Endothelial cell (in vitro differentiated cells): ENCODE measurements at places on chromosomes 16 and 17.

DNA sequence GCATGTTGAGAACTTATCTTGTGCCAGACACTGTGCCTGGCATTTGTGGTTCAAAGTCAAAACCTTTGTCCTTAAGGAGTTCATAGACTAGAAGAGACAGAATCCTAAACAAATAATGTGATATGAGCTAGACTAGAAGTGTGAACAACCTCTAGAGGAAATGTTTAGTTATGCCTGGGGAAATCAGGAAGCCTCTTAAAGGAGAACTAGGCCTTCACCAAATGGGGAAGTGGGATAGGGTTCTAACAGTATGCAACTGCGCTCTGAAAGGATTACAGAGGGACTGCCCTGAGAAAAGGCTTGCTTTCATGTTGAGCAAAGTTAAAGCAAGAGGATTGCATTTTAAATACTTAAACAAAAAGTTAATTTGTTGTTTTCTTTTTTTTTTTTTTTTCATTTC, 4.9 kb downstream of the RUNDC1 start:
- DNase-seq, result no peak

GRCh38 chr16:85514295-85514597, 98.9 kb upstream of the GSE1 start:
- peak; percentile 33 for DNase-seq

- no peak for DNase-seq
Observed at GRCh38 chr16:55552621-55553020, 13.9 kb upstream of the CAPNS2 start.

DNA sequence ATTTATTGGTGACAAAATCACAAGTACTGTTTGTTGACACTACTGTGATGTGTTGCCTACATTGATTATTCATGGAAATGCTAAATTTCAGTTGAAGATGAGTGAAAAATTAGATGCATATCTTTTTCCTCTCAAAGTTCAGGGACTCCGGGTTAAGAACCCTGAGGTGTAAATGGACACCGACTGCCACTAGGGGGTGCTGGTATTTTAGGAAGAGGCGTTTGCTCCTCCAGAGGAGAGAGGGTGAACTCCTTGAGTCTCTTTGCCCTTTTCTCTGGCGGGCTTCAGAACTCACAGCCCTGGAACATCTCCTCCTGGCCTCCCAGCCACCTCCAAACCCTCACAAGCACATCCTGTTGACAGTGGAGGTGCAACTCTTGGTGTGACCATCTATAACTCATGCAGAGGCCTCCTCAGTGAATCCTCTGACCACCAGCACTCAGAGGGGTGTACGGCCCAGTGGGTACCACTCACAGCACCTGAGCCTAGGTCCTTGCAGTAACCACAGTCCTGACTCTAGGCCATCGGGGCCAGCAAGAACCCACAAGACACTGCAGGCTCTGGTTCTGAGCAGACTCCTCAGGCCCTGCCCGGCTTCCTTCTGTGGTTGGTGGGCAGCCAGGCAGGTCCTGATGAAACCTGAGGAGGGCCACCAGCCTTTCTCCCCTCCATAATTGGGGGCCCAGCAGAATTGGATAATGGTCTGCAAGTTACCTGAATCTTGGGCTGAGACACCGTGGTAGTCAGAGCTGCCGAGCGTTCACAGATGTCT, 26.2 kb upstream of the PIK3R5 start:
- DNase-seq, result peak; percentile 76

GRCh38 chr17:72616447-72616846, 476.0 kb downstream of the SLC39A11 start:
- no peak for DNase-seq

DNA sequence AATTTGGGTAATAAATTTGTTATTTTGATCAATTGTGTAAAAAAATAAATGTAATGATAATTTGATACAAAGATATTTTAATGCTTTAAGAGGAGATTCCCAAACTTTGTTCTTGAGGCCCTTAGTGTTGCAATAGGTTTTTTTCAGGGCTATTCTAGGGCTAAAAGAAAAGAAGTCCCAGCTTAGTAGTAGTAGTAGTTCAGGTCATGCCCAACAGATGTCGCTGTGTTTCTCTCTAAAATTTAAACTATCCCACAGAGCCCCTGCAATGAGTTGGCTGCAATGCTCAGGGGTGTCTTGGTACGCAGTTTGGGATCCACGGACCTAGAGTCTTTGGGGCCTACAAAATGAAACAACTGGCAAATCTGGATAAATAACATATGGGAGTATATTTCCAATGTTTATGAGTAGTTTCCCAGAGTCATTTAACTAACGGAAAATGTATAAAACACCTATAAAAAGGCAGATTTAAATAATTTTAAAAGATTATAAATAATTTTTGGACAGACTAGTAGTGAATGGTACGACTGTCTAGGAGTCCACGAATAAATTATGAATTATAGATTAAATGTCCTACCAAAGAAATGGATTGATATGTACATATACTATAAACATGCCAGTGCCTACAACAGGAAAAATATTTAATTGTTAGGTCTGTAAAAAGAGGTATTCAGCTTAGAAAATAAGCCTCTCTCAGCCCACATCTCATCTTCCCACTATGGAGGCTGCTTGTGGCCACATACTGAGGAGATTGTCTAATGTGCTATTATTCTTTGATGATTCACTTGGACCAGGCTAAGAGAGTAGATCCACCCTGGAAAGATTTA, 228.5 kb upstream of the PMFBP1 start:
- DNase-seq, result peak; percentile 59

- no peak for DNase-seq
Observed at GRCh38 chr16:4904108-4904941, 32.6 kb downstream of the PPL start.

DNA sequence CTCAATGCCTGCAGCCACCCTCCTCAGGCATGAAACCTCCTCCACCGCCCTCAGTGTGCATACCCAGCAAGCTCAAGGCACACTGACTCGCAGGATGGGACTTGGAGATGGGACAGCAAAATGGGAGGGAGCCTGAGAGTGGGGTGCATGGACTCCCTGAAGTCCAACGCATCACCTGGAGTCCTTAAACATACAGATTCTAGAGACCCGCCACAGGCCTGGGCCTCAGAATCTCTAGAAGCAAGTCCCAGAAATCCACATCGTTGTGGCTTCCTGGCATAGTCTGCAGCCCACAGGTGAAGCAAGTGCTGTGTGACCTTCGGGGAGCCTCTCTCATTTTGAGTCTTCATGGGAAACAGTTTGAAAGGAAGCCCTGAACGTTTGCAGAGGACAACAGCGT, 3.6 kb upstream of the TBX21 start:
- no peak for DNase-seq

DNA sequence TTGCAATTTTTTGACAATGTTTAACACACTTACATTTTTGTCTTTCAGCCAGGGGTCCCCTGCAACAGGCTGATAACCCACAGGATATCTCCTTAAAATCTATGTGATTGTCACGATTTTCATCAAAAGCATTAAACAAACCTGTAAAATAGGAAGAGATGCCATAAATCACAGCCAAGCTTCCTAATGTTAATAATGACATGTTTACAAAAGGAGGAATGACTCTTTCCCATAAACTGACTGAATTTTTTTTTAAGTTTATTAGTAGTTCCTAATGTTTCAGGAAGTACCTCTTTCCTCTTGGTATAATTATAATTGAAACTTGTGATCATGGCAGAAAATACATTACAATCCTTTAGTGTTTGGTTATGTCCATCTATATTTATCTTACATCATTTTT, 119.6 kb downstream of the CA4 start:
- DNase-seq, result no peak

- DNase-seq, result no peak
Observed at GRCh38 chr16:81397879-81398520, 46.6 kb upstream of the CMIP start.

GRCh38 chr17:17411692-17412091, 65.1 kb upstream of the MED9 start:
- no peak for DNase-seq

GRCh38 chr16:72302332-72302731, 130.4 kb upstream of the PMFBP1 start:
- DNase-seq, result no peak

DNA sequence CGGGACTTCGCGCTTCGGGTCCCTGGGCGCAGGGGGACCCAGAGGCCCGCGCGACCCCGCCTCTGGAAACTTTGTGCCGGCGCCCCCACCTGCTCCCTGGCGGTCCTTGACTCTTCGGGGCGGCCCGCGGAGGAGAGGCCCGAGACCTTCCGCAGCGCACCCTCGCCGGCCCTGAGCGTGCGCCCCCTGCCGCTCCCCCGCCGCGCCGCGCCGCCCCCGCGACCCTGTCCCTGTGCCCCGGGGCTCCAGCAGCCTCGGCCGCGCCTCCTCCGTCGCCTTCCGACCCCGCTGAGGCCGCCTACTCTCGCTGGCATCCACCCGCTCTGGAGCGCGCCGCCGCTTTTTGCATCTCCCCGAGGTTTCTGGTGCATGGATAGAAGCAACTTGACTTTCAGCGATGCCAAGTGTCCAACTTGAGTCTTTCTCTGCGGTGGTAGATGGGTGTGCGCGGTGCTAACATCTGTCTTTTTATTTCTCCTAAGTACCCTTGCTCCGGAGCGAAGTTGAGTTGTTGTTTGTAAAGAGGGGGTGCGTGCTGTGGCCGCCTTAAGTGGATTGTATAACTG, 414 bp downstream of the DUSP14 start:
- DNase-seq, result peak; percentile 80

DNA sequence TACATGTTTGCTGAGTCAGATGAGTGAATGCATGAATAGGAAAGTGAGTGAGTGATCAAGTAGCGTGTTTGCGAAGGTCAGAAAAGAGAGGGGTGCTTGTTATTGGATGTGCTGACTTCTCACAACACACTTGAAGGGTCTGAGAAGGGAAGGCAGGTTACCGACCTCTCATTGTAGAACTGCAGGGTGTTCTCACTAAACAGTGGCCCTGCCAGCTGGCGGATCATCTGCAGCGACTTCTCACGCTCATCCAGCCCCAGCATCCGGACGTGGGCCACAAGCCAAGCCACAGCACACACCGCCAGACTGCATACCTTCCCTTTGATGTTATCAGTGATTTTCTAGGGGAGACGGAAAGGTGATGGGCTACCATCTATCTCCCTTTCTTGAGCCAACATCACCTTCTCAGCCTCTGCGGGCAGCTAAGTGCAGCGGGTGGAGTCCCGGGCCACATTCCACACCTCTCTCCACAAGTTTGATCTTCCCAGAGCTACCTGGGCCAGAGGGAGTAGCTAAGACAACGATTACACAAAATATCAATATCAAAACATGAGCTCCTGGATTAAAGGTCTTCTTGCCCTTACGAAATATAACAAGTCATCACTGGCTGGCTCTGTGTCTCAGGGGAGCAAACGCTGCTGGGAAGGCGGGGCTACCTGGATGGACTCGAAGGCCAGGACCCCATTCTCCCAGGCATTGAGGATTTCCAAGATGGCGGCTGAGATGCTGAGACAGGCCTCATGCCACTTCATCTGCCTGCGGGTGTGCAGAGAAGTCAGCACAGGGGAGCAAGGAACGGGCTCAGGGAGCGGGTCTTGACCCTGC, 11.0 kb downstream of the CSF3 start:
- no peak for DNase-seq

DNA sequence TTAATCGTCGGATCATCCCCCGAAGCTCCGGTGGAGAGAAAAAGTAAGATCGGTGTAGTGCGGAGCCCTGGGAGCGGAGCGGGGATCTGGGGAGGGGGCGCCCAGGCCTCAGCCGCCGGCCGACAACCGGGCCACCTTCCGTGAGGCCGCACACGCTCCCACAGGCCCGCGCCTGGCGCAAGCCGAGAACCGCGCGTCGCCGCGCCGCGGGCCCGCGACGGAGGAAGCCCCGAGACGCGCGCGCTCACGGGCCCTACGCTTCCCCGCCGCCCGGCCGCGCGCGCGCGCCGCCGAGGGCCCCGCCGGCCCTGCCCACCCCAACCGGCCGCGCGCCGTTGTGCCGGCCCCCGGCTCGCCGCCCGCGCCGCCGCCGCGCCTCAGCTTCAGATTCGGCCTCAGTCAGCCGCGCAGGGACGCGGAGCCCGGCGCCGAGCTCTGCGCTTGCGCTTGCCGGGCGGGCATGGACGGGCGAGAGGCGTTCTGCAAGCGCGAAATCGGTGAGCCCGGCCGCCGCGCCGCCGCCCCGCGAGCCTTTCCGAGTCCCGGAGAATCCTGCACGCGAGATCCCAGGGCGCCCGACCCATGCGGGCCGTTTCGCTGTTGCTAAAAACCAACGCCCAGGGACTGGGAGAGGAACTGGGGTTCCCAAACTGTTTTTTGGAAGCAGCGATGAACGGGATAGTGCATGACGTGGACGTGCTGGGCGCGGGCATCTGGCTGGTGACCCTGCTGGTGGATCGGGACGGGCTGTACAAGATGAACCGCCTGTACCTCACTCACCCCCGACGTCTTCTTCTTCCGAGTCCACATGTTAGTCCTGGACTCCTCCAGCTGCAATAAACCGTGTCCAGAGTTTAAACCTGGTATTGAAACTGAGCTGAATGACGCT, 28.0 kb upstream of the LRRC37A start:
- peak; percentile 79 for DNase-seq

DNA sequence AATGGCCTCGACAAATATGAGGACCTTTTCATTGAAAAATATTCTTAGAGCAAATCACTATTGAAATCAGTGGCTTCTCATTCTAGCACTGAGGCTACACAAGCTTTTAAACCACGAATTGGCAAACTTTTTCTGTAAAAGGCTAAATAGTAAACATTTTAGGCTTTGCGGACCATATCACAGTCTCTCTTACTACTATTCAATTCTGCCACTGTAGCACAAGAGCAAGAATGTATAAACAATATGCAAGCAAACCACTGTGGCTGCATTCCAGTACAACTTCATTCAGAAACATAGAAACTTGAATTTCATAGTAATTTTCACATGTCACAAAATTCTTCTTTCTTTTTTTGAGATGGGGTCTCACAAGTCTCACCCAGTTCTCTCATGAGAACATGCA, 49.1 kb downstream of the PHLPP2 start:
- DNase-seq, result no peak

GRCh38 chr17:5561736-5562571, 22.4 kb downstream of the NLRP1 start:
- no peak for DNase-seq

DNA sequence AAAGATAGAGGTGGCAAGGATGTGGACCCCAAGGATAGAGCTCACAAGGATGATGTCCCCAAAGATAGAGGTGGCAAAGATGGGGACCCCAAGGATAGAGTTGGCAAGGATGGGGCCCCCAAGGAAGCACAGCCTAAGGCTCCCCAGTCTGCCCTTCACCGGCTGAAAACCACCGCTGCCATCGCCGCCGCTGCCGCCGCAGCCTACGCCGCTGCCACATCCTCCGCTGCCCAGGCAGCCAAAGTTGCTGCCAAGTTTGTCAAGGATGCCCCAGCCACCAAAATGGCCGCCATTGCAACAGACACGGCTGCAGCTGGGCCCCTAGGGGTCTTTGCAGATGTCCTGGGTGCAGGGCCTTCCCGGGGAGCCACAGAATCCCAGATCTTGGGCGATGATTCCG, 19.9 kb downstream of the C16orf96 start:
- DNase-seq, result no peak

GRCh38 chr16:81436386-81436785, 8.2 kb upstream of the CMIP start:
- no peak for DNase-seq

GRCh38 chr17:40480501-40481003, 20.9 kb downstream of the TNS4 start:
- DNase-seq, result no peak

GRCh38 chr16:84631886-84632285, 14.0 kb upstream of the COTL1 start:
- DNase-seq, result no peak

- DNase-seq, result no peak
Observed at GRCh38 chr16:80122115-80122514, 418.7 kb upstream of the DYNLRB2 start.

GRCh38 chr16:85234310-85235204, 122.3 kb upstream of the CIBAR2 start:
- DNase-seq, result peak; percentile 78

GRCh38 chr16:86512301-86512859, 2.1 kb downstream of the FOXF1 start:
- no peak for DNase-seq
